Naive thymus-derived CD8-positive, alpha-beta T cell (primary cell): ENCODE measurements at places on chromosomes 13 and 19. TPM values are rescaled to one million over a fixed set of nuclear protein-coding genes. Genes with fewer than 3 reads are reported as not detected.

- DNase-seq, result peak; percentile 33
Measured at GRCh38 chr19:4352701-4353121, 9.3 kb downstream of the MPND start.

GRCh38 chr13:38969187-38969586, 21.4 kb downstream of the STOML3 start:
- DNase-seq, result no peak

- DNase-seq, result no peak
Measured at GRCh38 chr13:63156816-63157215, 1741.2 kb upstream of the PCDH20 start.

- no peak for DNase-seq
Measured at GRCh38 chr13:85724546-85725432, 74.4 kb downstream of the SLITRK6 start.

- DNase-seq, result no peak
Measured at GRCh38 chr13:112061367-112062061, 5.4 kb upstream of the SOX1 start.

- DNase-seq, result no peak
Measured at GRCh38 chr13:67100730-67101129, 129.4 kb downstream of the PCDH9 start.

Gene URAD
- not detected for total RNA-seq

Gene MEIOSIN
- not detected for total RNA-seq

Gene SPTBN4
- 0.47 TPM for total RNA-seq

Gene ANKRD24
- 1.9 TPM for total RNA-seq

Gene FLT3LG
- total RNA-seq, result 112 TPM
